Suprapubic skin (tissue), 4 donors: ENCODE measurements at places on chromosomes 11 and 22. TPM values are rescaled to one million over a fixed set of nuclear protein-coding genes. Genes with fewer than 3 reads are reported as not detected.

OR6Q1 gene
- not detected for total RNA-seq

DCDC1 gene
- 0.34 TPM for total RNA-seq

RFPL1 gene
- 0.64 TPM for total RNA-seq

CHRNA10 gene
- 0.89 TPM for total RNA-seq

PTGDR2 gene
- total RNA-seq: 0.34 TPM

SMC1B gene
- total RNA-seq: not detected

EMID1 gene
- total RNA-seq: 7.4 TPM

SYCE3 gene
- total RNA-seq: not detected
